ENCODE measurements at places on chromosomes 2 and 18.

DNA sequence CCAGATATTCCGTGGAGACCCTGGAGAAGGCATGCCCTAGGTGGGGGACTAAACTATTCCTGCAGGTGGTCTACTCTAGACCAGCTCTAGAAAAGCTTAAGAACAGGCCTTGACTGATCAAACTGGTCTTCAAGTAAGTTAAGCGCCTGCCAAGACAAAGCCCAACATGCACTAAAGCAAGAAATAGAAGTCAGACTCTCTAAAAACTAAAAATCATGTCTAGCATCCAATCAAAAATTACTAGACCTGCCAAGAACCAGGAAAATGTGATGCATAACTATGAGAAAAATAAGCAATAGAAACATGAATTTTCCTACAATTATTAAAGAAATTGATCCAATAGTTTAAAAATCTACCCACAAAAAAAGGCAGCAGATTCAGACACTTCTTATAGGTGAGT, 13.6 kb downstream of the KIF1A start:
- no peak for DNase-seq

GRCh38 chr2:224820283-224820991, 104.3 kb upstream of the CCDC195 start:
- DNase-seq, result no peak

DNA sequence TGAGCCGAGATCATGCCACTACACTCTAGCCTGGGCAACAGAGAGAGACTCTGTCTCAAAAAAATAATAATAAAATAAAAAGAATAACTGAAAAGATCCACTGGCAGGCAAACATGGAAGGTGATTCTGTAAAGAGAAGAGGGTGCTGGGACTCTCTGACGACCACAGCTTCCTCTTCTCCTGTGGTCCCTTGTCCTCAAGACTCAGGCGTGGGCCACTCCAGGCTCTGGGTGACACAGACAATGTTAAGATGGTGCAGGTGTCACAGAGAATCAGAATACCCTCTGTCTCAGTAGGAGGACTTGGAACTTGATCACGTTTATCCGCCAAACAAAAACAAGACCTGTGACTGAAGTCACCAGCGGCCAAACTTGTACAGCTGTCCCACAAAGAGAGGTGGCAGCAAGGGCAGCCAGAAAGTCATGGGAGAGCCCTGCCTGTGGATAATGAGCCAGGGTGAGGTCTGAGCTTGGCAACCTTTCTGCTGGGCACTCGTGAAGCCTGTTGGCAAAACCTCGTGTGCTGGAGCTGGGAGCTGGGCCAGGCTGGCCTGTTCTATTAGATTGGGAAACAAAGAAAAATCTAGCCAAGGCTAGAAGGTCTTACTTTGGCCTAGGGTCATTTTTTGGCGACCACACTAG, 76.4 kb upstream of the ITGA6 start:
- DNase-seq, result no peak

- no peak for DNase-seq
Observed at GRCh38 chr2:238003234-238004031, 36.6 kb downstream of the UBE2F start.

DNA sequence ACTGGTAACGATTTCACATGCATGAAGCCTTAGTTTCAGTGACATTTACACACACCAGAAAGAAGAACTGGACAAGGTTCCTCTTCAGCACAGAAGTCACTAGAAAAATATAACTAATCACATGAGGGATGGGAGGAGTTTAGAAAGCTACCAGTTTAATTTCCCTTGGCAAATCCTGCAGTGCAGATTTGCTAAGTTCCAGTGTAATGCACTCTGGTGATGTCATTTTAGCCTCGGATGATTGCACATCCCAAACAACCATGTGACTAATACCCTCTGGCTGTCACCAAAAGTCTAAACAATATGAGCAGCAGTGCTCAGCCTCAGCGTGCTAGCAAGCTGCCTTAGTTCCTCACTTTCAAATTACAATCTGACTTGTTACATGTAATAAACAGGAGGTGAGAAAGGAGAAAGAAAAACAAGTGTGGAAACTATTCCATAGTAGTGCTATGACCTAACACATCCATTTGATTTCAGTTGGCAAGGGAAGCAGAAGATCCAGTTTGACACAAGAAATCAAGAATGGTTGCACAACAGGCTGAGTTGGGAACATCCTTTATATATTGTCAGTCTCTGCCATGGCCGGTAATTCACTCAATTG, 35.3 kb upstream of the PPP1CB start:
- peak; percentile 60 for DNase-seq

- no peak for DNase-seq
Observed at GRCh38 chr2:2845806-2846315, 514.8 kb upstream of the MYT1L start.

- DNase-seq, result no peak
Observed at GRCh38 chr2:173909846-173910245, 55.3 kb downstream of the SP3 start.

DNA sequence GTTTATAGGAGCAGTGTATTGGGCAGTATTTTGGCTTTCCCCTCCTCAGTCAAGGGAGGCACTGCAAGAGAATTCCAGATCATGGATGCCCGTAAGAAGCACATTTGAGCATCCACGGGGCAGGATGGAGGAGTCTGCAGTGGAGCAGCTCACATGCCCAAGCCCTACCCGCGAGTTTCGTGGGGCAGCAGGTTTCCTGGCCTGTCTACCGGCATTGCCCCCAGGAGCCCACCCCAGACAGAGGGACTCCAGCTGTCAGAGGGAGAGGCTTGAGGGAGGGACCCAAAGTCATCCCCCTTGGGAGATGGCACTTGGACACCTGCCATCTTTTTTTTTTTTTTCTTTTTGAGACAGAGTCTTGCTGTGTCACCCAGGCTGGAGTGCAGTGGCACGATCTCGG, 31.3 kb downstream of the TMEM177 start:
- DNase-seq, result no peak

GRCh38 chr2:238098901-238099713, 1.0 kb upstream of the ESPNL start:
- no peak for DNase-seq

- no peak for DNase-seq
Observed at GRCh38 chr2:238505119-238505891, 78.6 kb downstream of the ASB1 start.

GRCh38 chr2:33636001-33636400, 36.9 kb upstream of the FAM98A start:
- no peak for DNase-seq

DNA sequence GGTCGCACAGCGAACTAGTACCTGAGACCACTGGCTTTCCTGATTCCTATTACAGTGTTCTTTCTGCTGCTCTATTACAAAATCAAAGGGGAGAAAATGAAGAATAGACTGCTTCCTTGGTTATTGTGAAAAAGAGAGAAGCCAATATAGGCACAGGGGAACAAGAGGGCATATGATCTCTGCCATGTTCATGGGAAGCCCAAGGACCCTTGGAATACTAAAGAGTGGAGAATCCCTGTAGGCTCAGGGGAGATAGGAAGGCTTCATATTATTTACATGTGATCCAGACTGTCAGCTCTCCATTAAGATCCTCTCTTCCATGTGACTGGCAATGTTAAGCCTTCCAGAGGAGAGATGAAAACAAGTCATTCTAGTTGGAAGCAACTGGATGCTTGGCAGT, 135.7 kb upstream of the MYCN start:
- DNase-seq, result no peak

DNA sequence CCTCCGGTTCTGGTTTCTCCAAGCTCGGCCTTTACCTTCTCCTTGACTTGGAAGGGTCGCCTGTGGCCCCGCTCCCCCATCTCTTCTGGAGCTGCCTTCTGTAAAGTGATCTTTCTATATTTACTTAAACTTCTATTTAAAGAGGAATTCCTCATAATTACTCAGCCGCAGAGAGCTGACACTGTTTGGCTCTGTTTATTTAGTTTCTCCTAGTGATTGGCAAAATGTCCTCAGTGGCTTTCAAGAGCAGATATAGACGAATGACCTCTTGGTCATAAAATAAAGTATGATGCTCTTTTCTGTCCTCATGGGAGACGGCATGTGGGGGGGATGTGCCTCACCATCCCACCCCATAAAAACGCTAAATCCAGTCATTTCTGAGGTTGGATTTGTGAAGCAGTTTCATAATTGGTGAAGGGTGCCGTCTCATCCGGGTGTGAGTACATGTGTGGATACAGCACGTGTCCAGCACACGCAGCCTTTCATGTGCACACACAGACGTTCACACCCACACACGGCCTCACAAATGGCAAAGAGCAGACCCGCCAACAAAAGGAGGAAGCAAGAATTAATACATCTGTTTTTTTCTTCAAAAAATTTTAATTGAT, 43.4 kb upstream of the SMAD7 start:
- DNase-seq, result no peak

DNA sequence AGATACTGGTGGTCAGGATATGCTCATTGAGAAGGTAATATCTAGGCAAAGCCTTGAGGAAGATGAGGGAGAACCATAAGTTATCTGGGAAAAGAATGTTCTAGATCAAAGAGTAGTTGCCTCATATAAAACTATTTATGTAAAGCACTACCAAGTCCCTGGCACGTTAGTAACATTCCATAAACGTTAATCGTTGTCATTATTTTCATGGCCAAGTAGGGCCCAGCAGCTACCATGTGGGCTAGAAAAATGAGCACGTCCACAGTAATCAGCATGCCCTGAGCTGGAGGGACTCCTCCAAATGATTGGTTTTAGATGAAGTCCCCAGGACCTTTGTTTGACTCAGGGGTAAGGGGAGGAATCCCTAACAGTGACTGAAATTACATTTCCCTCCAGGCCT, 32.7 kb upstream of the AFTPH start:
- DNase-seq, result no peak

- DNase-seq, result no peak
Observed at GRCh38 chr2:152330235-152330866, 4.6 kb upstream of the FMNL2 start.

DNA sequence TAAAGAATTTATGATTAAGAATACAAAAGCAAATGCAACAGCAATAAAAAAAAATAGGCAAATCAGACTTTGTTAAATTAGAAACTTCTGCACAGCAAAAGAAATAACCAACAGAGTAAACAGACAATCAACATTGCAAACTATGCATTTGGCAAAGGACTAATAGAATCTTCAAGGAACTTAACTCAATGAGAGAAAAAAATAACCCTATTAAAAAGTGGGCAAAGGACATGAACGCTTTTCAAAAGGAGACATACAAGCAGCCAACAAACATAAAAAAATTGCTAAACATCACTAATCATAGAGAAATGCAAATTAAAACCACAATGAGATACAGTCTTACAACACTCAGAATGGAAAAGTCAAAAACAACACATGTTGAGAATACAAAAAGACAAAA, 166.0 kb upstream of the DSEL start:
- no peak for DNase-seq

DNA sequence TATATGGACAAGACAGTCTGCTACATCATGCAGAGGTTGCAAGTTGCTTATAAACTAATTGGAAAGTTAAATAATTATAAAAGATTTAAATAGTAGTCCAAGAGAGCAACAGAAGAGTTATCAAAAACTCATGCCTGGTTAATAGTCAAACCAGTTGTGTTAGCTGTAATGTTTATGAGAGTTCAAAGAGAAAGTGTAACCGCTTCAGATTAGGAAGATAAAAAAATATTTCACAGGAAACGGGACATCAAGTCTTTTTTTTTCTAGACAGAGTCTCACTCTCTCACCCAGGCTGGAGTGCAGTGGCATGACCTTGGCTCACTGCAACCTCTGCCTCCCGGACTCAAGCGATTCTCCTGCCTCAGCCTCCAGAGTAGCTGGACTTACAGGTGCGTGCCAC, 34.6 kb upstream of the RNF125 start:
- DNase-seq, result no peak

- DNase-seq, result peak; percentile 28
Observed at GRCh38 chr2:53969968-53970723, 647 bp downstream of the PSME4 start.

- peak; percentile 19 for DNase-seq
Observed at GRCh38 chr2:15560140-15560987, 770 bp downstream of the NBAS start.

DNA sequence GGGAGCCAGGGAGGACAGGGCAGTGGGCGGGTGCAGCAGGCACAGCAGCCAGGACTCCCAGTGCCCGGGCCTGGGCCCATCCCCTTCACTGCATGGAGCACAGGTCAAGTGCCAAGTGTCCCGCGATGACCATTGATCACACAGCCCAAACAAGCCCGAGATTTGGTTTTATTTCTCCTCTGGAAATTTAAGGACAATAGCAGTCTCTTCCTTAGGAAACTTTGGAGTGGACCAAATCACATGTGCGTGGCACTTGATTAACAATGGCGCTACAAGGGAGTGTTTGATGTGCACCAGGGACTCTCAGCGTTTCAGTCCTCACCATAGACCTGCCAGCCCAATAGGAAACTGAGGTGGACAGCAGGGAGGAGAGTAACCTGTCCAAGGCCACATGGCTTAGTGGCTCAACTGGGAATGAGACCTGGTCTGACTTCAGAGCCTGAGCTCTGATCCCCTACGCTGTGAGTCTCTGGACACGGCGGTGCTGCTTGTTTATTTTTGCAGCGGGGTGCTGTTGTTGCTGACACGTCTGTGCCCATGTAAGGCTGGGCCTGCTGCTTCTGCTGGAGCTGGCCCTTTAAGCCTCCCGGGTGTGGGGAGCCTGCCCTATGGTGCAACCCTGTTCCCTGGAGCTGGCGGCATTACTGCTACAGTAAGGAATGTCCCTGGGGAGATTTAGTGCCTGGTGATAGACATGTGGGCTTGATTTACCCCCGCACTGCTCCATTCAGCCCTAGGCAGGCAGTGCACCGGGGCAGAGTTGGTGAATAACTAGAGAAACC, 194.2 kb downstream of the INHBB start:
- no peak for DNase-seq

- DNase-seq, result no peak
Observed at GRCh38 chr2:10892796-10893350, 18.9 kb upstream of the KCNF1 start.

DNA sequence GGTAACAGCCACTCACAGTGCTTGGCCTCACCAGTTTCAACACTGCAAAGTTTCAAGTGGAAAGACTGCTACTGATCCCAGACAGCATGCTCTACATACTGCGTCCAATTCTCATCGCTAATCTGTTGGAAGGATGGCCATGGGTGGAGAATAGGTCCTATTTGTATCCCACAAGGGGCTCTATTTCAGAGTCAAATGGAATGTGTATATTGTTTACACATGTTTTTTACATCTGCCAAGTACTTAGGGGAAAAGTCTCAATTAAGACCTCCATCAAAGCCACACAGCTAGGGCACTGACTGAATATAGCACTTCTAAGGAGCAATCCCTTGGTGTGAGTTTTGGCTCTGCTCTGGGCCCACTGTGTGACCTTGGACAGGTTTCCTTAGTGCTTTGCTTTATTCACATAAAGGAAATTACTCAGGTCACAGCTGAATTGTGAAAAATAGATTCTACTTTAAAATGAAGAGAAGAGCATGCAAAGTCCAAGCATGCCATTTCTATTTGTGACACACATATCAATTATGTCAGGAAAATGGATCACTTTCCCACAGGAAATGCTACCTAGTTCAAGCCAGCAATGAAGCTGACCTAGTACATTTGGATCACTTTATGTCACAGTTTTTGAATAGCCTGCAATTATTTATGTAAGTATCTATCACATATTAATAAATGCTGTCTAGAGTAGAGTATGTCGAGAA, 112.9 kb upstream of the STK17B start:
- DNase-seq, result no peak

All from GF-D8 (cell line).